ENCODE measurements at places on chromosomes 13 and 19. TPM values are rescaled to one million over a fixed set of nuclear protein-coding genes. Genes with fewer than 3 reads are reported as not detected.

Gene PPP1R15A
- 71.7 TPM for total RNA-seq

Gene EFNA2
- total RNA-seq: 2.9 TPM

Gene CLDN10
- total RNA-seq: 94.9 TPM

Gene ZNF225
- total RNA-seq: 8.2 TPM

Gene FUT1
- total RNA-seq: 5.0 TPM

Gene TMEM221
- total RNA-seq: 1.5 TPM

Gene FBL
- total RNA-seq: 203 TPM

Gene OR7C1
- under 0.01 TPM for total RNA-seq

Gene KEAP1
- 56.5 TPM for total RNA-seq
